ENCODE measurements at places on chromosomes 2 and 18.

DNA sequence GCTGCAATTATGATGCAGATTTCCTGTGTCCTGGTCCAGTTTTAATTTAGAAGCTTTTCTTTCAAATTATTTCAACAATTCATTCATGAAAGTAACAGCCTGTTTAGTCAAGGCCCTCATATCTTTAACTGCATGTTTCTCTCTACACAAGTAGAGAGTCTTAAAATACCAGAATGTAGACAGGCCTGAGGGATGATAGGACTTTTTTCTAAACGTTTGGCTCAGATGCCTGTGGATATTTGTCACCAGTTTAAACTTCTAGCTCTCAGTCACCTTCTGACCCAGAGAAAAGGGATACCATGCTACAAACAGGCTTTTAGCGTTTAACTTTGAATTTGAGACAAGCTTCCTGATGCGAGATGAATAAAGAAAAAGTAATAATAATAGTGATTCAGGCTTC is 15.7 kb downstream of the COL5A2 start:
- DNase-seq = no peak

GRCh38 chr2:229230256-229230655 is 40.8 kb downstream of the PID1 start:
- DNase-seq = no peak

GRCh38 chr2:101083613-101084012 is 67.6 kb downstream of the TBC1D8 start:
- no peak for DNase-seq

DNA sequence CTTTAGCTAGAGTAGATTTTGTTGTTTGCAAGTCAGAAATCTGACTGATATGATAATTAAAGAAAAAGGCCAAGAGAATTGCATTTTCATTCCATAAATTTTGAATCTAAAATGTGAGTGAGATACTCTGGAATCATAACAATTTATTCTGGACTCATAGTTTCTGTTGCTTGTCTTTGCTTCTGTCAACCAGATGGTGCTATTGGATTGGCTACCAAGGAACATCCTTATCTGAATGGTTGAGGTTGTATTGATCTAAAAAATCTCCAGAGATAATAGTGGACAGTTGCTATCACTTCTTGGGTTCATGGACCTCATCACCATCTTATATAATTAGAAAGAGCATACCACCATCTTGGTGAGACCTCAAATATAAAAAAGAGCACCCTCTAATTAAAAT is 34.0 kb upstream of the CPS1 start:
- DNase-seq = no peak

DNA sequence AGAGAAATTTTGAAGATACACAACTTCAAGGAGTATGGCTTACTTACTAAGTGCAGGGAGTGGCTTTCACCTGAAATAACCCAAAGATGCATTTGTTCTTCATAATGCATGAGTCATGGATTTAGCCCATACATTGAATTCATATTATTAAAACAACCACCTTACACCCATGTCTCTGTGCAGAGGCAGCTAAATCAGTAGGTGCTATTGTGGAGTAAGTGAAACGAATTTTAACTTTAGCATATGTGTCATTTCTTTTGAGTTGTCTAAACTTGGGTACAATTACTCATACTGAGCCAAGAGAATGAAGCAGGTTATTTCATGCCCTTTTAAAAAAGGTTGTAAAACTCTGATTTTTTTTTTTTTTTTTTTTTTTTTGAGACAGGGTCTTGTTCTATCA is 11.0 kb upstream of the ANKRD29 start:
- no peak for DNase-seq

DNA sequence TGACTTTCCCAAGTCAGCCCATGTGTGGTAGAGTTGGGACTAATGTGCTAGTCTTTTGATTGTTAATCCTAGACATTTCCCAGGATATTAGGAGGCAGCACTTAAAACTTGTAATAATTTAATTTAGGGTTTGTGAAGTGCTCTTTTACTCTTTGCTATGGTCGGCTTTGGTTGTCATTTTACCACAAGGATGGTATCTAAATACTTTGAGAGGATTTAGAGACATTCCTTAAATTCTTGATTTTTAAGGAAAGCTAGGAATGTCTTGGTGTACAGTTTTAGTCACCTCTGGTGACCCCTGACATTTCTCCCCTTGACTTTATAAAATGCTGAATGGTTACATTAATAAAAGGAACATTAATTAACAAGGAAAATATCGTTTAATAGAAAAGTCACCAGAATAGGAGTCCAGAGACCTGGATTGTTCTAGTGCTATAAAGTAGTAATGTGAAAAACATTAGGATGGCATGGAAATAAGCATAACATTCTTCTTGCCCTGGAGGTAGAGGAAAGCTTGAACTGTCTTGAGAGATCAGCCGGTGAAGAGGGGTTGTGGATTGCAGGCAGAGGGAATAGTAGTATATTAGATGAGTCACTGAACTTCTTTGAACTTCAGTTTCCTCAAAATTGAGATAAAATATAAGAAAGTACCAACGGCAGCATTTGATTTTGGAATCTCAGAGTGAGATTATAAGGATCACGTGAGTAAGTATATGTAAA is 209.2 kb downstream of the MCFD2 start:
- no peak for DNase-seq
